ENCODE measurements at places on chromosomes 1 and 21.

- DNase-seq: peak; percentile 89
Measured at GRCh38 chr1:27145934-27146354, 9.0 kb downstream of the SLC9A1 start.

GRCh38 chr1:193283016-193283415 lies 96.6 kb upstream of the B3GALT2 start:
- DNase-seq: peak; percentile 62

DNA sequence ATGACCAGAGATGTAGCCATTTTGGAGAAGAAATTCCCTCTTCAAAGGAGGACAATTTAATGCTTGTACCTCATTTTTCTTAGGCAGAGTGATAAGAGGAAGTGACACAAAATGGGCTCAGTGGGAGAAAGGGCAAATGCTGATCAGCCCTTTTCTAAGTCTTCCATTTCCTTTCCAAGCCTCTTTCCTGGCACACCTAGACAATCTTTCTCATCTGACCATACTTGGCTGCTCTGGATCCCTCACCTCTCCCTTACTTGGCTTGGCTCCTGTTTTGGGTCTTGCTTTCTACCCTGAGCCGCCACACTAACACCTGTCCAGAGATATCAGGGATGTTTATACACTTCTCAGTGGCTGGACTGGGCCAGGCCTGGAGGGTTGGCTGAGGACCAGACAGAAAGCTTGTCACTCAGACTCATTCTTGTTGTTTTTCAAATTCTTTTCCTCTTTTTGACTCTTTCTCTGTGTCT lies 13.1 kb downstream of the TXNIP start:
- DNase-seq: no peak

- DNase-seq: no peak
Measured at GRCh38 chr1:19079541-19080472, 123.3 kb upstream of the IFFO2 start.

DNA sequence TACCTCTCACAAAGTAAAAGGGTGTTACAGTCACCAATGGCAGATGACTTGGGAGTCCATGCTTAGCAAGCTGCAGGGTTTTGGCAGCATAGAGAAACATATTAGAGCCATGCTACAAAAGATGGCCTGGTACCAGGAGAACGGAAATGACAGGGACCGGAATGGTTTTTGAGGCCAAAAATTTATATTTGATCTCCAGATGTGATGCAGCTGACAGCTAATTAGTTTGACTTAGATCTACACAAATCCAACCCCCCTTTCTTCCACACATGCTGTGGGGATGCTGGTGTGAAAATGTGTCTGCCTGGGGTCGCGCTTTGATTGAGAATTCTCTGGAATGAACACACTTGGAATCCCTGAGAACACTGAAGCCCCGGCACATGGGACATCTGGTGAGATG lies 26.5 kb downstream of the SYF2 start:
- no peak for DNase-seq

DNA sequence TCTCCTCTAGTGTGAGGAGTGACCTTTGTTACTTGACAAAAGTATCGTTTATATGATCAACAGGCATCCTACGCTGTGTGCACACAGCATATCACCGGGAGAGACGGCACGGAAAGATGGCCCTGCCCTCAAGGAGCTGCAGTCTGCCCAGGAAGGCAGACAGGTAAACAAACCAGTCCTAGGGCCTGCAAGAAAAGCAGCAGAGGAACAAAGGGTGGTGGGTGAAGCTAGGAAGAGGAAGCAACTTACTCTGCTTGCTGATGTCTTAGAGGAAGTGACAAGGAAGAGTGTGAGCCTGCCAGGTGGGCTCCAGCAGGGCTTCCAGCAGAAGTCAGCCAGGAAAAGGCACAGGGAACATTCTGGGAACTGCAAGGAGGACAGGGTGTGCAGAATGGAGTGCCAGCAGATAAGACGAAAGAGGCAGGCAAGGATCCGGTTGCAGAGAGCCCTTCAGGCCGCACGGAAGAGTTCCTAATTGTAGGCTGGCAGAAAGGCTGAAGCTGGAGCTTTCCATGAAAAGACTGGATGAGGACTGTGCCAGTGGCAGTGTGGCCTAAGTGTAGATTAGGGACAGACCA lies 106.7 kb downstream of the SLC45A1 start:
- DNase-seq: peak; percentile 13

DNA sequence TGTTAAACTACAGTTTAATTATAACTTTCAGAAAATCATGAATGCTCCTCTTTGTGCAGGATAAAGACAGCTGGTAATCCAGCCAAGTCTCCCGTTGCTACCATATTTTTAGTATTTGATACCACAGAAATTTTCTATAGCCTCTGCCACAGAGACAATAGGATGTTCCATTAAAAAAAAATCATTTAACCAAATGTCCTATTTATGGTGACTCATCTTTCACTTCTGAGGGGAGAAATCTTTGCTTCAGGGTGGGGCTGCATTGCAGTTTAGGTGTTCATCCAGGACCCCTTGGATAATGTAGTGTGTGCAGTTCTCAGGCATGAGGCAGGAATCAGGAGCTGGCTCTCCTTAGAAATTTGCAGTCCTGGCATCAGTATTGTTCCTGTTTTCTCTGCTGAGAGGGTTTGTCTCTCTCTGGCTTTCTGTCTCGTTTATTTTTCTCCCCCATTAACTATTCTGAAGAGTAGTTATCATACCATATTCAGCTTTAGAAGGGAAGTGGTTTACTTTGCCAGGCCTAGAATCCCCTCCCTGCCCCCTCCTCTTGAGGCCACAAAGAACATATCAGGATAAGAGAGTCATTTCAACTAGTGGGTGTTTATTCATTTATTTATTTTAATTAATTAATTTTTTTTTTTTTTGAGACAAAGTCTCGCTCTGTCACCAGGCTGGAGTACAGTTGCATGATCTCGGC lies 3.1 kb downstream of the PRUNE1 start:
- DNase-seq: no peak

DNA sequence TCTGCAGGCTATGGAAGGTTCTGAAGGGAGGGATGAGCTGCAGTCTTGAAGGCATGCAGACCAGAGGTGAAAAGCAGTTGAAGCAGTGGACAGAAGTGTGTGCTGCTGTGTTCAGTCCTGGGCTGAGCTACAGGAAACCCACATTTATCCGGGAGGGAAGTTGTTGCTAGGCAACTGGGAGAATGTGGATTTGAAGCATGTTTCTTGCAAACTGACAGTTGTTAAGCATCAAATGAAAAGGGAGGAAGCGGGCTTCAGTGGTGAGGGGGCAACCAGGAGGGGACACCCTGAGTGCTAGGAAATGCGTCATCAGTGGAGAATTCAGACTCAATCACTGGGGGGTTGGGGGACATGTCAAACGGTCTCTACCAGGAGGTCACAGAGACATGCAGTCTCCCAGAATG lies 28.7 kb downstream of the ABCA4 start:
- peak; percentile 45 for DNase-seq

DNA sequence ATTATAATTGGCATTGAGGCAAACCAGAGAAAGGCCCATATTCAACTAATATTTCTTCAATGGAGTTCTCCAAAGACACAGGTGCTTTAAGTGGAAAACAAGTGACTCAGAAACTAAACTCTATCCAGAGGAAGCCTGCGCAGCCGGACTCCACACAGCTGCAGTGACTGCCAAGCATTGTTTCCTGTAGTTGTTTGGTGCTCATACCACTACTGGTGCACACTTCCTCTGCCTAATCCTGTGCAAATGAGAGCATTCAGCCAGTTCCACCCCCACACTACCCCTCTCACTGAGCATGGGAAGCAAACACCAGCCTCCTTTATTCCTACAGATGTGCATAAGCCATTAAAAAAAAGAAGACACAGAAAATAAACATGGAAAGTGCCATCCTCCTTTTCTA lies 102.9 kb downstream of the VAV3 start:
- DNase-seq: no peak

- no peak for DNase-seq
Measured at GRCh38 chr1:21414015-21414414, 25.9 kb upstream of the NBPF3 start.

DNA sequence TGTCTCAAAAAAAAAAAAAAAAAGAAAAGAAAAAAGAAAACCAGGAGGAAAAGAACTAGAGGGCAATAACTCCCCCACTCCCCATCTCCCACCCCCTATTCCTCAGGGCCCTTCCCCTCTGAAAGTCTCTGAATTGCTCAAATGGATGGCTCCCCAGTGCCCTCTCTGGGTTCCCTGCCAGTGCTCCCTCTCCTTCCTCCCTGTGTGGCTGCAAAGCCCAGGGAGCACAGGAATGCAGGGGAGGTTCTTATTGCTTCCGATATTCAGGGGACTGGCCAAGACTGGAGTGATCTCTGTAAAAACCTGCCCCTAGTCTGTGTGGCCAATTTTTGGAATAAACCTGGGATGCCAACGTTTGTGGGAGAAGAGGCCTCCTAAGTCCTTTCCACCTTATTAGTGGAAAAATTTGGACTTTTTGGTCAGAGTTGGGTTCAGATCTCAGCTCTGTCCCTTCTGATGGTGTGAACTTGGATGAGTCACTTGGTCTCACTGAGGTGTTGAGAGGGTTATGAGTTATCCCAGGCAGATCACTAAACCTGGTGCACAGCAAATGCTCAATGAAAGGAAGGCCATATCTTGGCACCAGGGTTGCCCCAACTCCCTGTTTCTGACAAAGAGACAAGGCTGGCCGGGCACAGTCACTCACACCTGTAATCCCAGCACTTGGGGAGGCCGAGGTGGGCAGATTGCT lies 13.4 kb upstream of the ARHGEF10L start:
- no peak for DNase-seq

- peak; percentile 19 for DNase-seq
Measured at GRCh38 chr1:100730130-100730529, 10.6 kb downstream of the VCAM1 start.

DNA sequence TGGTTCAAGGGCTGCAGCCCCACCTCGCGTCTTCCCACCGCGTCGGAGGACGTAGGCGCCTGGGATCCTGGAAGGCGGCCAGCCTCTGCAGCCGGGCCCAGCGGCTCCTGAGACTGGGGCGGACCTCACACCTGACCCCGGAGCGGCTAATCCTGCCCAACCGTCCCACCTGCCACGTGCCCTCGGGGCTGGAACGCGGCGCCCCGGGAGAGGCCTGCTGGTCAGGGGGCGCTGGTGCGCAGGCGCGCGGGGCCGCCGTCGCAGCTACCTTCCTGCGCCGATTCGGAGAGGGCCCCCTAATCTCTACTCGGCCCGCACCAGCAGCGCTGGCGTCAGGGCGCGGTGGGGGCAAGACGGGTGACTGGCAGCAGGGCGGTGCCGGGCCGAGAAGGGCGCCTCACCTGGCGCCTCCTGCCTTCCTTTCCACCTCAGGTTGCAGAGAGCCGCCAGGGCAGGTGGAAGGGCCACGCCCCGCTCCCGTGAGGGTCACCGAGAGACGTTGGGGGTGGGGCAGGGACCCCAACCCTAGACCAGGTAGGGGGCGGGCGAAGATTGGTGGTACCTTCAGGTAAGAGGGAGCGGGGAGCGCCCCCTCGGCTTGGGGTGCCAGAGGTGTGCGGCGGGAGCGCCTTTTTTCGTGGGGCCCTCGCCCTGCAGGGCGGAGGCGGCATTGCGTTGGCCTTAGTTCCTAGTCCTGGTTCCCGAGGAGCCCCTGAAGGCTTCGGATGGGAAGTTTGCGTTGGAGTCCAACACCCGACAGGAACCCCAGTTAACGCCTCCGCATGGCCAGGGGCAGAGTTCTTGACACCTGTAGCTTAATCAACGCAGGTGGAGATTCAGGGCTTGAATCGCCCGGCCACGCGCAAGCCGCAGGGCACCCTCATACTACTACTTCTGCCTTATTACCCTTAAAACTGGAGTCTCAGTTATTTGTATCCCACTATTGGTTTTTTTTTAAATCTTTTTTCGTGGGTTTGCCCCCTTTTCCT lies at the start of gene TDRD5:
TDRD5 (plus strand) TSS at position 241 of the 989 bp plus-strand sequence. CDS start 784 bp downstream, outside the sequence.
- no peak for DNase-seq

GRCh38 chr1:23159963-23160877 lies 8.4 kb downstream of the LUZP1 start:
- DNase-seq: no peak

GRCh38 chr1:89723863-89724262 lies 90.9 kb downstream of the LRRC8C start:
- no peak for DNase-seq

DNA sequence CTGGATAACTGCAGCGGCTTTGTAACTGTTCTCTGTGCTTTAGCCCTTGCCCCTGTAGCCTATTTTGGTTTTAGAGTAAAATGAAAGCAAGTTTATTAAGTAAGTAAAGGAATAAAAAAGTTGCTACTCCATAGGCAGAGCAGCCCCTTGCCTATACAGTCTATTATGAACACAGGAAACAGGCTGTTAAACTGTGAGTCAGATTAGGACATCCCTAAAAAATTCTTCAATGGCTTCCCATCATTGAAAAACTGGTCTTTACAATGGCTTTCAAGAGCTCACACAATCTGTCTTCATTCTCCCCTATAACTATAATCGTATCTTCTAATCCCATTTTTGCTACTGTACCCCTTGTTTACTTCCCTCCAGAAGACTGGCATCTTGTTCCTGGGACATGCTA lies 43.0 kb downstream of the ATG4C start:
- DNase-seq: peak; percentile 11

- DNase-seq: no peak
Measured at GRCh38 chr1:183674886-183675285, 21.8 kb upstream of the APOBEC4 start.

GRCh38 chr21:29580732-29581285 lies 282.1 kb downstream of the BACH1 start:
- DNase-seq: no peak

GRCh38 chr1:39434797-39435395 lies 56.5 kb upstream of the BMP8A start:
- no peak for DNase-seq

DNA sequence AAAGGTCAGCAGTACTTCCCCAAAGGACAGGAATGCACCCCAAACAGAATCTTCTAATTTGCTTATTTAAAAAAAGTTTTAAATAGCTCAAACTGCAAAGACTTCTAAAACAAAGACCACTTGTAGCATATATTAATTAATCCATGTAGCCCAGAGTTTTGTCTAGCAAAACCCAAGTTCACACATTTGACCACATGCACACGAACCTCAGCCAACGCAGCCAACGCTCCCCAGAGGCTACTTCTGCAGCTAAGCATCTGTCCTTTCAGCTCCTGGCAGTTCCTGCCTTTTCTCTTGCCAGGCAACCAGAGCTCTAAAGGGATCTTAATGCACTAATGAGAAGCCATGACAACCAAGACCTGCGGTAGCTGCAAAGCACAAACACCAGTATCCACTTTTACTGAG lies 89.6 kb downstream of the RERE start:
- DNase-seq: no peak

- no peak for DNase-seq
Measured at GRCh38 chr1:41020654-41021053, 871 bp downstream of the SLFNL1 start.

DNA sequence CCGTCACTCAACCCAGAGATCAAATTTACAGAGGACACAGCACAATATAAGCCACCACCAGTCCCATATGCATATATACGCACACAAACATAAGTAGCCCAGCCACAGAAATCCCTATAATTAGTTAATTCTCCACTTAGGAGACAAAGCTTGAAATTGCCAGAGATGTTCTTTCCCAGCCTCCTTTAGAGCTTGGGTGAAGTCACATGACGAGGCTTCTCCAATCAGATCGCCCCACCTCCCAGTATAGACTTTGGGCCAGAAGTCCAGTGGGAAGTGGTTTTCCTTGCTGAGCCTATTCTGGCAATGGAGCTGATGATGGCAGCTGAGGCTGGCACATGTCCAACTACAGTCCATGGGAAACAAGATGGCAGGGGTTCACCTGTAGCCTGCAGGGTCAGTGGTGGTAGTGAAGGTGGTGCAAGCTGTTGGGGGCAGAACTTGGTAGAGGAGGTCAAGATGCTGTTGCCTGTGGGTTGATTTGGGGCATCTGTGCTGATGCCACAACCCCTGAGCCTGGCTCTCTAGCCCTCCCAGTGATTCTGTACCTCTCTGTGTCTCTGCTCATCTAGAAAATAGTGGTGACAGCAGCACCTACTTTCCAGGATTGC lies 535.9 kb downstream of the MATN1 start:
- no peak for DNase-seq

Measured in EL (cell line).